Kidney capillary endothelial cell (primary cell): ENCODE measurements at places on chromosomes 5 and 9.

- DNase-seq, result no peak
Observed at GRCh38 chr5:5313101-5313635, 109.3 kb upstream of the ICE1 start.

DNA sequence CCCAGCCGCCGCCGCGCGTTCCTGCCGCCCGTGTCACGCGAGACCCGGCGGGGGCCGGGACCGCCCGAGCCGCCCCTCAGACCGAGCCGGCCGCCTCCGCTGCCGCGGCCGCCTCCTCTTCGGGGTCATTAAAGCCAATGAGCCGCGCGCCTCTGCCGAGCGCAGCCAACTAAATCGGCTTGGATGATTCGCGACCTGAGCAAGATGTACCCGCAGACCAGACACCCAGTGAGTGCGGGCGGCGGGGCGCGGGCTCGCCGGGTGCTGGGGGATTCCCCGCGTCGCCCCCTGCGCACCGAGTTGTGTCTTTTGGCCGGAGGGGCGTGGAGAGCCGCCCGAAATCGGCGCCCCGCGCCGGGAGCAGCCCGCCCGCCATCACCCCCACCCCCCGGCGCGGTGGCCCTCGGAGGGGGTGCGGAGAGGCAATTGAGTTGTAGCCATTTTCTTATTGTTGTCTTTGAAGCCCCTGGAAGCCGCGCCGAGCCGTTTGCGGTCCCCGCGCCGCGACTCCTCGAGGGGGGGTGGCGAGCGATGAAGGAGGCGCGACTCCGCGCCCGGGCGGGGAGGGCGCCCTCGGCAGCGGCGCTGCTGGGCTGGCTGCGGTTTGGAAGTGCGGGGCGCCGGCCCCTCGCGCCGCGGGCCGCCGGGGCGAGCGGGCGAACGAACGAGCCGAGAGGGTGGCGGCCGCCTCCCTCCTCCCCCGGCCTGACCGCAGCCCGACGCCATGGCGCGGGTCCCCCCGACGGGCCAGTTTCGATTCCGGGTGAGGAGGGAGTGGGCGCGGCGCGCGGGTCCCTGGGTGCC, 1.0 kb downstream of the TLE4 start:
- no peak for DNase-seq

- no peak for DNase-seq
Observed at GRCh38 chr5:120367896-120368634, 96.0 kb upstream of the PRR16 start.

DNA sequence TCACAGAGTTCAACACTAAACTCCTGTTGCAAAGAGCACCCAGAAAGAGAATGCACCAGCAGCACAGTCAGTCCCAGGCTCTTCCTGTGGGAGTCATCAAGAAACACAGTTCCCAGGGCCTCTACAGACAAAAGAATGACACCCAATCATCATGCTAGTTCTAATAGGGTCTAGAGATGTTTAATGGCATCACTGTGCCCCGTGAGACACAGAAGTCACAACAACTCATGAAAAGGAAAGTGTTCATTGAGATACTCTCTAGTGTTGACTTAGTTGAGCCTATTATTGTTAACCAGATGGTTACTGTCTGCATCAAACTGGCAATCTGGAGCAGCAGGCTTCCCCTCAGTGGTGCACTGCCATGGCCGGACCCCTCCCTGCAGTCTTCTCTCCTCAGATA, 1.6 kb downstream of the KLHL3 start:
- DNase-seq, result no peak

- DNase-seq, result no peak
Observed at GRCh38 chr5:142499591-142500226, 174.9 kb upstream of the SPRY4 start.

GRCh38 chr5:61216741-61217140, 54.5 kb upstream of the SMIM15 start:
- no peak for DNase-seq

DNA sequence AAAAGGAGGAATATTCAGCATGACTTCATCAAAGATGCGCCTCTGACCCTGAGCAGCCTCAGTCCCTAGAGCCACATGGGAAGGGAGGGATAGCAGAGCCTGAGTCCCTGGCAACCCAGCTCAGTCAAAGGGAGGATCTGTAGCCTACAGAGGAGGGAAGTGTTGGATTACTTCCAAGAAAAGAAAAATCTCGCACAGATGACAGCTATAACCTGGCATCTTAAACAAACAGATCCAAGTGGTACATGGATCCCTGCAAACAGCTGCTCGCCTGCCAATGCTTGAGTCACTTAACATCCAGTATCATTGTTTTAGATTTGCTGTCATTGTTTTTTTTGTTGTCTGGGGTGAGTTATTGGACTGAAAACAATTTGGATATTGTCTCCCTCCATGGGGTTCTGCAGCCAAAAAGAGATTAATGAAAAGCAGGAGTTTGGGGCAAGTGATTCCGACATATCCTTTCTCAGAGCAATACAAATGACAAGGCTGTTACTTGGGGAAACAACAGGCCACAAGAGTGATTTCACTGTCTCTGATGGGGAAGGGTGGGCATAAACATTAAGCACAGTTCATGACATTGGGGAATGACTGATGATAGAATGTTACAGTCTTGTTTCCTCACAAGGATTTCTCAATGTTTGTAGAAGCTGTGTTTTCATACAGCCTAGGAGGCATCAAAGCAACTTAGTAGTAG, 153.5 kb upstream of the KIF2A start:
- DNase-seq, result no peak

DNA sequence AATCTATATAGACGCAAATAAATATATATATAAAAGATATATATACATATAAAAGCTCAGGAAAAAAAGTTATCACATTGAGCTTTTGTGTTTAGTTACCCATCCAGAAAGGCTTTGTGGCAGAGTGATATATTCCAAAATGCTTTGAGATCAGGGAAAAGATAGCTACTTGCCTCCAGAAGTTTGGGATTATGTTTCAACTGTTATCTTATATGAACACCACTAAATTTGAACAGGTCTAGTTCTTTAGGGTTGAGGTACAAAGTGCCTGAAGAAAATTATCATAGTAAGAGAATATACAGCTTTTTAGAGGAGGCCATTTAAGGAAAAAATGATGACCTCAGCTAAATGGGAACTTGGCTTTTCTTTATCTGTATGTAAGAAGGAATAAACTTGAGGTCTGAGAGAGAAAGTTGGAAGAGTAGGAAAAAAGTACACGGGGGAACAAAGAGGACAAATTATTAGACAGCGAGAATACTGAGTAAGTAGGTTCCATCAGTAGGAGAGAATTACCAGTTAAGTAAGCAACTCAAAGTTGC, 2.4 kb downstream of the ERP44 start:
- no peak for DNase-seq

DNA sequence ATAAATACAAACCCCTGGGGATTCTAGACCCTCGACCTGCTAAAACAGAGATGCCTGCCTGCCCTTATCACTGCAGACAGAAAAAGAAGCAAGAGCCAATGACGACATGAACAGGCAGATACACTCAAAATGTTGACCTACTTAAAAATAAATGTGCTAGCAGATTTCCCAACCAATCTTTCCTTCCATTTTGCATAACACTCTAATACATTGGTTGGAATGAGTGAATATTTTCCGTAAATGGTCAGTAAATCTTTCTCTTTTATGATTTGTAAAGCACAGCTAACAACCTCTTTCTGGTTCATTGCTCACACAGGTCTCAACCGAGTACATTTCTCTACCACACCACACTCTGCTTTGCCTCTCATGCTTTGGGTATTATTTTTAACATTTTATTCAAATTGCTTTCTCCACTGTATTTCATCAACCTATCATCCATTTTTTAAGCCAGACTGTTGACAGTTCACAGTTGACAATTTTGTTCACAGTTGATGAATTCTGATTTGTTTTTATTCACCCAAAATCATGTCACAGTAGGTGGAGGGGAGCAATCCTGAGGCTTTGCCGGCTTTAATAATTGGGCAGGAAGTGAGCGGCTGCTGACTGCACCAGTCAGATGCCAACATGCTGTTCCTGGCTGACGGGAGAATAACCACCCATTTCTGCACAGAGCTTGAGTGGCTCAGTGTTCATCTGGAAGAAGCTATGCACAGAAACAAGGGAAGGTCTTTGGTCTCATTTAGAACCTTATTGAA, 426.6 kb downstream of the SPOCK1 start:
- no peak for DNase-seq

GRCh38 chr9:95752129-95752731, 123.3 kb upstream of the ERCC6L2 start:
- no peak for DNase-seq

DNA sequence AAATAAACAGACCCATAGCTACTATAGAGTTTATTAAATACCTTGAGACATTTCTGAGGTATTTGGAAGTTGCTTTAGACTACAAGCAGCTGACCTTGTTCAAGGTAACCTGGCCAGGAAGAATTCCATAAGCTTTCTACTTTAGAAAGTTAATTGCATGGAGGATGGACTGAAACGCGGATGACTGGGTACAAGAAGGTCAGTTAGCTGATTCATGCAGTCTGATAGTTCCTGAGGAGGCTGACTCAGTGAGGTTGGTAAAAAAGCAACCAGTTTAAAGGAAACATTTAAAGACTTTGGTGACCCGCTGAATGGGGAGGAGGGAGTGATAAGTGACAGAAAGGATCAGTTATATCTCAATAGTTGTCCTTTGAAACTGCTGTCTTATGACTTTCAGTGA, 670.1 kb upstream of the CDH9 start:
- no peak for DNase-seq
